PC-9 (cell line): ENCODE measurements at places on chromosomes 5 and 9. TPM values are rescaled to one million over a fixed set of nuclear protein-coding genes. Genes with fewer than 3 reads are reported as not detected.

Gene ODF2
- total RNA-seq: 49.4 and 58.2 TPM in 2 replicates

GRCh38 chr5:14829396-14829795 lies 42.2 kb downstream of the ANKH start:
- H3K4me1 ChIP-seq: no peaks in the 10 kb centered on the region
- H3K27me3 ChIP-seq: 0 out of 2 replicates have a peak, but pooled peaks cover 5% of the 10 kb centered on the region
- no peak overlapping the region for H3K4me3 ChIP-seq
- no peaks in the 10 kb centered on the region for H3K36me3 ChIP-seq

GRCh38 chr5:151213803-151214613 lies 9.9 kb downstream of the CCDC69 start:
- no peaks in the 10 kb centered on the region for H3K27me3 ChIP-seq
- no peaks in the 10 kb centered on the region for H3K36me3 ChIP-seq
- DNase-seq: no peak
- no peak overlapping the region for H3K27ac ChIP-seq
- H3K4me1 ChIP-seq: no peaks in the 10 kb centered on the region
- no peak overlapping the region for H3K4me3 ChIP-seq

DNA sequence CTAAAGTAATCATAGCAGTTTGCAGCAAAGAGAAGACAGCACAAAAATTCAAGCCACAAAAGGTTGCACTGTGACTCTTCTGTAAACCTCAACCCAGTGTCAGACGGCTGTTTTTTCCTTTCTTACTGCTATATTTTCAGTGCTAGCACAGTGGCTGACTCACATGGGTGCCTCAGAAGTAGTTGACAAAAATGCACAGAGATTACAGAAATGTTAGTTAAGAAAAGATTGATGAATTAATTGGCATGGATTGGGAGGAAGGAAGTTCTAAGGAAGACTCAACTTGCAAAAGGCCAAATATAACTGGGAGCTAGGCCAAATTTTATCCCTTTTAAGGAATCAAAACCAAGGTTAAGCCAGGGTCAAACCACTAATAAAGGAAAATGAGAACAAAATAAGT lies 43.7 kb upstream of the ITGA1 start:
- no peaks in the 10 kb centered on the region for H3K36me3 ChIP-seq
- H3K27me3 ChIP-seq: no peaks in the 10 kb centered on the region
- H3K4me1 ChIP-seq: no peaks in the 10 kb centered on the region
- H3K27ac ChIP-seq: no peak overlapping the region
- no peak overlapping the region for H3K4me3 ChIP-seq

DNA sequence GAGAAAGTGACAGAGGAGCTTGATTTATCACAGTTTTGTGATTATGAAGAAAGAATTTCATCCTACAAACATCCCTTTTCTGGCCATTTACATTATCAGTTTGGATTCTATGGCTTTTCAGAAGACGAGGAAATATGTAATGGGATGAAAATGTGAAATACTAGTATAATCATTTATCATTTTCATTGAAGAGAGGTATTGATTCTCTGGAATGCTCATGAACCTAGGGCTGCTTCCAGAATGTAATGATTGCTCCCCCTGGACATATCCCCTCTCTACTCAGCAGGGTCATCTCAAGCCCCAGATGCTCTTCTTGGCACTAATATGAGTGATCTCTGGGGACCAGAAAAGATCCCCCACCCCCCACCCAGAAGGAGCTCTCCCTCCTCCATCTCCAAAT lies 106.7 kb upstream of the ZNF618 start:
- no peak overlapping the region for H3K27ac ChIP-seq
- peaks cover 23% of the 10 kb centered on the region for H3K27me3 ChIP-seq
- no peaks in the 10 kb centered on the region for H3K36me3 ChIP-seq
- H3K4me1 ChIP-seq: no peaks in the 10 kb centered on the region
